Activated CD4-positive, alpha-beta T cell treated with anti-CD3 and anti-CD28 coated beads, Interleukin-2, Interleukin-4, amounts not matched to agents 100 ng/mL and 50 ng/mL, durations not matched to agents 16 hours and 8 hours (primary cell): ENCODE measurements at places on chromosomes 16 and 17.
A peak's percentile ranks its signal among the peaks of the same experiment; 100 is the strongest.

DNA sequence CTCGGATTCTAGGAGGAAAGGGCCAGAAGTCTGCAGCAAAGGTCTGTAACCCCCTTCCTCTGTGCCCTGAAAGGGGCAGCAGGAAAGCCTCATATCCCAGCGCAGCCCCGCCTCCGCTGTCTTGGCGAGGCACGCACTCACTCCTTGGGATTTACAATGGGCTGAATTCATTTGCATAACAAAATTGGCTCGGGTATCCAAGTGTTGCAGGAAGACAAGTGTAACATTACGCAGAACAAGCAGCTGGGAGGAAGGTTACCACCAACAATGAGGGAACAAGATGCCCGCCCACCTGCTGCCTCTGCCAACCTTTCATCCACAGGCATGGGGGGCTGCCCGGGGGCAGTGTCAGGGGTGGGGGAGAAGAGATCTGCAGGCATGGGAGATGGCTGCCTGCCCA is 130.4 kb downstream of the MRM1 start:
- no peak for DNase-seq

GRCh38 chr16:85394456-85395206 is 218.5 kb upstream of the GSE1 start:
- no peak for DNase-seq

GRCh38 chr17:57243171-57243622 is 13.1 kb upstream of the MSI2 start:
- peak; percentile 73 for DNase-seq

DNA sequence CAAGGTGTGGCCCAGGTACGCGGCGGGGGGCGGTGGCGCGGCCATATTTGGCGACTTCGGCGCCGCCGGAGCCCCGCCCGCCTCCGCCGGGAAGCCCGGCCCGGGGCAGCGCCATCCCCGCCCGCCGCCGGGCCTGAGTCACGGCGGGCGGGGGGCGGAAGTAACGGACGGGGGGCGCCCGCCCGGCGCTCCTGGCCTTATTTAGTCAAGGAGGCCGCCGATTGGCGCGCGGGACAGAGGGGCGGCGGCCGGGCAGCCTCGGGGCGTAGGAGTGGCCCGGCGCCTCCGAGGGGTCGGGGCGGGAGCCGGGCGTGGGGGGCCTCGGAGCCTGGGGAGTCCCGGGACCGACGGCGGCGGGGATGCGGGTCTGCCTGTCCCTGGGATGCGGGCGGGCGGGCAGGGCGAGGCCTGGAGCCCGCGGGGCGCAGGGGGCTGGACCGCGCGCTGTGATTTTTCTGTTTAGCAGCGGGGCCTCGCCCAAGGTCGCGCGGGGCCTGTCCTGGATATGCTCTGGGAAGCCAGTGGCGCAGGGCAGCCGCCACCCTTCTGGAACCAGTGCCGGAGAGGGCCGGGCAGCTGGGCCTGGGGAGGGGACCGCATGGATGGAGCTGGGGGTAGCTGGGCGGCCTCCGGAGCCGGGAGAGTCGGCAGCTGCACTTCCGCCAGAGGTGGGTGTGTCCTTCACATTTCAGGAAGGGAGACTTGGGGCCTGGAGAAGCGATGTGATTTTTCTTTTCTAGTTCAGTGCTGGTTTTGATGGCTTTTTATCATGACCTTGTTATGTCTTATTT is 2.3 kb upstream of the ACTG1 start:
- peak; percentile 69 for DNase-seq

DNA sequence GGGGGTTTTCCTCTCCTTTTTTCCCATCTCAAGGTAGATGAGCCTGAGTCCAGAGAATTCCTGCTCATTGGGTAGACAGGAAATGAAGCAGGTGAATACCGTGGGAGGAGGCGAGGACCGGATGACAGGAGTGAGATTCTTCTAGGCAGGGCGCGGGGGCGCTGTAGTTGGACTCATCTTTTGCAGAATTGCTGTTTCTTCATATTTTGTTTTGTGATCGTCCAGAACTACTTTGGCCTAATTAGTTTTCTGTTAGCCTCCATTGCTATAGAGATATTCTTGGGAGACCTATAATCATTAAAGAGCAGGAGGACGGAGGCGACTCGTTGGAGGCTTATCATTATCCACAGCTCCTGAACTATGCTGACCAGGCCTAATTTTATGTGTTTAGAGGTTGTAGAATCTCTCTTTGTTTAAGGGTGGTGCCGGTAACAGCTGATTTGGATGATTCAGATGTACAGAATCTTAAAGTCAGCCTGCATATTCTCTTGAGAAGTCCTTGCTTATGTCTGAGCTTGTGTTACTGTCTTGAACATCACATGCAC is 650 bp downstream of the ATP6V0A1 start:
- DNase-seq = no peak

GRCh38 chr17:82013772-82014321 is 8.8 kb downstream of the CENPX start:
- DNase-seq = no peak

DNA sequence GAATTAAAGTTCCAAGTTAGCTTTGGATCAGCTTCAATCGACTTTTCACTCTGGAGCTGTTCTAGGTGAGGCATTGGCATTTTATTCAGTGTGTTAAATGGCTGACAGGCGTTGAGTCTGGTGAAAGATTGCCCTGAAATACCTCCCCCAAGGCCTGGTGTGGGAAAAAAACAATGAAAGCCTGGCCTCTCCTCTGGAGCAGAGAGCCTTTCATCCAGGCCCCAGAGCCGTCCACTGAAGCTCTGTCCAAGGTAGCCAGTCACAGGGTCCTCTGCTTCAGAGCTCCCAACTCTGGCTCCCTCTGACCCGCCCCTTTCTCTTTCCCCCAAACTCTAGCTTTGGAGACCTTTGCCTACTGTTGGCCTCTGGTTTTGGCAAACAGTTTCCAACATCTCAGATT is 123.6 kb upstream of the CRHR1 start:
- DNase-seq = no peak

DNA sequence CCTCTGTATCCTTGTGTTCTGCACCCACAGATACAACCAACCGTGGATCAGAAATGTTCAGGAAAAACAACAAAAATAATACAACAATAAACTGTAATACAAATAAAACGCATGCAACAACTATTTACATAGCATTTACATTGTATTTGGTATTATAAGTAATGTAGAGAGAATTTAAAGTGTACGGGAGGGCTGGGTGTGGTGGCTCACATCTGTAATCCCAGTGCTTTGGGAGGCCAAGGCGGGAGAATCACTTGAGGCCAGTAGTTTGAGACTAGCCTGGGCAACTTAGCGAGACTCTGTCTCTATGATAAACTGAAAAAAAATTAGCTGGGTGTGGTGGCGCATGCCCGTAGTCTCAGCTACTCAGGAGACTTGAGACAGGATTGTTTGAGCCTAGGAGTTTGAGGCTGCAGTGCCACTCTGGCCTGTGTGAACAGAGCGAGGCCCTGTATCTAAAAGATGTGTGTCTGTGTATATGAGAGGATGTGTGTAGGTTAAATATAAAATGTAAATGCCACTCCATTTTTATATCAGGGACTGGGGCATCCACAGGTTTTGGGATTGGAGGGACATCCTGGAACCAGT is 13.3 kb downstream of the SEC14L1 start:
- no peak for DNase-seq

GRCh38 chr17:63542218-63542545 is 8.1 kb upstream of the DCAF7 start:
- DNase-seq = no peak

DNA sequence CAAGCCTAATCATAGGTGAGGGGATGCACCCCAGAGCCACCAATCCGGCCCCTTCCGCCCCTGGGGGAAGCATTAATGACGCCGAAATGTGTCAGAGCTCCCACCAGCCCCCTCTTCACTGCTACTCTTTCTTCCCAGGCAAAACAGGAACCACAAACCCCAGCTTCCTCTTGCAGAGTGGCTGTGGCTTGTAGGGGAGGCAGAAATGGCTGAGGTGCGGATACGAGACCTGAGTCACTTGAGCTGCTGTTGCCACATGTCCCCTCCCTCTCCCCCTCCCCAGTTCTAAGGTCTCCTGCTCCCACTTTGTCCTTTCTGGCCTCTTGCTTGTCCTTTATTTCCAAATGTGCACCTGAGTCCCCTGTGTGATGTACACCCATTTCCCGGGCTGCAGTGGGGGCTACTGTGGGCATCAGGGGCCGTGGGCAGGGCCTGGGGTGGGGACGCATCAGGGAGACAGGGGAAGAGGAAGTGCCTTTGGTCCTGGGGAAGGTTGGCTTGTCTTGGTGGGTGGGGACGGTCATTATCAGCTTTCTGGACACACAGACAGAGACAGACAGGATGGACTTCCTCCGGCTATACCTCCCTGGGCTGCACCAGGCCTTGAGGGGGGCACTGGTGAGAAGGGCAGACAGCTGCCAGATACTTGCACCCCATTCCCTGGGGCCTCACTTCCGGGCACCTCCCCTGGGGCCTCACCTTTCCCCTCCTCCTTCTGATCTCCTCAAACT is at the start of gene APOBR:
Gene APOBR, plus strand, starts transcription at position 523 of the 731 bp plus-strand sequence. Its CDS starts 39 bp downstream, at position 562.
- DNase-seq = peak; percentile 93

- DNase-seq = no peak
Observed at GRCh38 chr17:40909755-40910154, 24.7 kb upstream of the KRT20 start.

GRCh38 chr17:17119106-17119505 is 76.8 kb downstream of the MPRIP start:
- DNase-seq = no peak

DNA sequence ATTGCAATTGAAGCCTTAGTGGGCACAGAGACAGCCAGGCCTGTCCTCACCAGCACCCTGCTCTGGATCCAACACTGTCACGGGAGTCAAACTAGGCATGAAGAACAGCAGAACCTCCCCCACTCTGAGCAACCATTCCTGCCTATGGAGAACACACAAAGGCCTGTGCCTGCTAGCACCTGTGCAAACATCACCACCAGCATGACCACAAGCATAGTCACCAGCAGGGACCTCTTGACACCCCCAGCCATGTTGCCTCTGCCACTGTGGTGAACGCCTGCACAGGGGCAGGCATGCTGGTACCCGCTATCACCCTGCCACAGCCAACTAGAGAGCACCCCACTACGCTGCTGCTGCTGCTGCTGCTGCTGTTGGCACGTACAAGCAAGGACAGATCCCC is 51.7 kb downstream of the CMC2 start:
- no peak for DNase-seq

DNA sequence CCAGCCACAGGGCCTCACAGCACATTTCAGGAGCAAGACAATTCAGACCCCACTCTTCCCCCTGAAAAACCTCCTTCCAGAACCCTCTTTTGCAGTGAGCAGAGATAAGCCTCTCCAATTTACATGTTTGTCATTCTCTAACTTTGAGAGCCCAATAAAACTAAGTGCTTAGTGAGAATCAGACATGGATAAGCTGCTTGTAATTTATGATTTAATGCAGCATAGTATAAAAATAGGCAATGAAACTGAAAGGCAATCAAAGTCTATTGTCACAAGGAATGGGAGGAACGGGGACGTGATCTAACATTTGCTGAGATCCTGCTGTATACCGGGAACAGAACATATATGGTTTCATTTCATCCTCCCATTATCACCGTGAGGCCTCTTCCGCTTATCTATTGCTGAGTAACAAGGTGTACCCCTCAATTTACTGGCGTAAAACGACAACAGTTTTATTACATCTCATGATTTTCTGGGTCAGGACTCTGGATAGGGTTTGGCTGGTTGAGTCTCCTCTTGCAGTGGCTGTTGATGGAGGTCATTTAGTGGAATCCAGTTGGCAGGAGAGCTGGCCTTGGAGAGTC is 597.4 kb downstream of the MAF start:
- DNase-seq = no peak

GRCh38 chr17:2905696-2906501 is 109.7 kb downstream of the RAP1GAP2 start:
- DNase-seq = no peak

DNA sequence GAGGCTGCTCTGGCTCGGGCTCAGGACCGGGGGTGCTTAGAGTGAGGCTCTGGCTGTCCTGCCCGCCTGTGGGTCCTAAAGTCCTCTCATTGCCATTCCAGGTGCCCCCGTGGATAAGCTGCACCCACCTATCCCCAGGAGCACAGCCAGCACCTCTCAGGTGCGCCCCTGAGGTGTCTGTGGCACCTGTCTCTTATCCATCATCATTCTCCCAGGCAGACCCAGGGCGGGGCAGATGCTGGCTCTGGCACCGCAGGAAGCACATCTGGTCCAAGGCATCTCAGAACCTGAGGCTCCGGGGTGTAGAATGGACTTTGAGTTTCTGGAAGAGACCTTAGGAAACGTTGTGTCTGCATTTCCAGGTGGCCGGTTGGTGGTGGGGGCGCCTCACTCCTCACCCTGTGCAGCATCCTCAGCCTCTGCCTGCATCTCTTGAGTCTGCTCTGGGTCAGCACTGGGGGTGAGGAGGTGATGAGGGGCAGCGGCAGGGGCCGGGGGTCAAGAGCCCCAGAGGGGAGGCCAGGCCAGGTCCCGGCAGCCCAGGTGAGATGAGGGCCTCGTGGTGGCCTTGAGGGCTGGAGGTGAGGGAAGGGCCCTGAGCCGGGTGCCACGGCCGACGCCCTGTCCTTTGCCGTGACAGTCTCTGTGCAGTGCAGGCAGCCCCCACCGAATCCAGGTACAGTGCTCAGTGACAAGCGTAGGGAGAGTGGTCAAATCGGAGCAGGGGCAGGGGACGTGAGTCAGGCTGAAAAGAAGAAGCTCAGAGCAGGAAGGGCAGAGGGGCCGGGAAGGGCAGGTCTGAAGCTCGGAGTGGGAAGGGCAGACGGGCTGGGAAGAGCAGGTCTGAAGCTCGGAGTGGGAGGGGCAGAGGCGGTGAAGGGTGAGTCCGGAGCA is 173.5 kb downstream of the NPIPB11 start:
- DNase-seq = no peak

- no peak for DNase-seq
Observed at GRCh38 chr17:60823515-60823914, 145.9 kb downstream of the BCAS3 start.
